ENCODE measurements at places on chromosomes 1 and 21. TPM values are rescaled to one million over a fixed set of nuclear protein-coding genes. Genes with fewer than 3 reads are reported as not detected.

The PLCH2 gene
- 1.5 TPM for polyA plus RNA-seq

The NCMAP gene
- polyA plus RNA-seq: 0.47 TPM

The PAX7 gene
- not detected for polyA plus RNA-seq

The COL9A2 gene
- 32.6 TPM for polyA plus RNA-seq

The SLAMF1 gene
- 0.13 TPM for polyA plus RNA-seq

The ACTA1 gene
- 0.70 TPM for polyA plus RNA-seq

Measured in renal pelvis (tissue), 12 donors.